ENCODE measurements at places on chromosomes 2 and 18. TPM values are rescaled to one million over a fixed set of nuclear protein-coding genes. Genes with fewer than 3 reads are reported as not detected.

C2orf15 gene
- 1.4 TPM for total RNA-seq

MORN2 gene
- 12.5 TPM for total RNA-seq

TSGA10 gene
- 7.5 TPM for total RNA-seq

LHCGR gene
- total RNA-seq, result 1.5 TPM
